ENCODE measurements at places on chromosomes 2 and 18. TPM values are rescaled to one million over a fixed set of nuclear protein-coding genes. Genes with fewer than 3 reads are reported as not detected.

GRCh38 chr2:17272652-17273525 is 245.4 kb downstream of the RAD51AP2 start:
- H3K27ac ChIP-seq: no peak overlapping the region
- no peaks in the 10 kb centered on the region for H3K27me3 ChIP-seq
- H3K4me1 ChIP-seq: no peaks in the 10 kb centered on the region
- no peak for DNase-seq

- no peak for DNase-seq
- H3K4me3 ChIP-seq: no peak overlapping the region
- H3K27ac ChIP-seq: no peak overlapping the region
- no peaks in the 10 kb centered on the region for H3K27me3 ChIP-seq
- no peaks in the 10 kb centered on the region for H3K36me3 ChIP-seq
These were observed 311.1 kb downstream of the NRXN1 start for GRCh38 chr2:50720697-50721315.

DNA sequence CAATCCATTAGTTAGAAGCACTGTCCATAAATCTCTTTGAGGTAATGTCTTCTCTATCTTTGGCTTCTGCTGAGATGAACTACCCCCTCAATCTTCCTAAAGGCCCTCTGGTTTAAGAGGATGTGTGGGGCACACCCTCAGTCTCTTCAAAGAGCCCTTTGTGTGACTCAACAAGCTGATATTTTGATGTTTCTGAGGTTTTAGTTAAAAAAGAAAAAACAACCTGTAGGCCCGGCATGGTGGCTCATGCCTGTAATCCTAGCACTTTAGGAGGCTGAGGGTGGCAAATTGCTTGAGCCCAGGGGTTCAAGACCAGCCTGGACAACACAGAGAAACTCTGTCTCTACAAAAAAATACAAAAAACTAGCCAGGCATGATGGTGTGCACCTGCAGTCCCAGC is 593.5 kb downstream of the TMEM182 start:
- no peaks in the 10 kb centered on the region for H3K4me1 ChIP-seq
- H3K27ac ChIP-seq: no peak overlapping the region
- no peaks in the 10 kb centered on the region for H3K27me3 ChIP-seq

GRCh38 chr2:70921031-70921430 is 14.7 kb upstream of the ATP6V1B1 start:
- H3K4me3 ChIP-seq: no peak overlapping the region
- H3K36me3 ChIP-seq: no peaks in the 10 kb centered on the region
- no peak for DNase-seq

GRCh38 chr2:20326163-20326780 is 24.4 kb downstream of the PUM2 start:
- peaks cover 71% of the 10 kb centered on the region for H3K4me1 ChIP-seq
- H3K36me3 ChIP-seq: peaks cover 39% of the 10 kb centered on the region
- H3K4me3 ChIP-seq: no peak overlapping the region

GRCh38 chr2:151851761-151852160 is 23.5 kb upstream of the ARL5A start:
- DNase-seq: no peak
- no peaks in the 10 kb centered on the region for H3K36me3 ChIP-seq
- no peak overlapping the region for H3K4me3 ChIP-seq
- H3K27me3 ChIP-seq: peaks cover 1% of the 10 kb centered on the region
- H3K4me1 ChIP-seq: no peaks in the 10 kb centered on the region

RUFY4 gene
- total RNA-seq: 1.8 TPM

CHRNG gene
- not detected for total RNA-seq

CYP1B1 gene
- 3.3 TPM for total RNA-seq

DPP4 gene
- total RNA-seq: 30.7 TPM

NEU2 gene
- total RNA-seq: not detected

GAL3ST2 gene
- 0.93 TPM for total RNA-seq

ALPI gene
- not detected for total RNA-seq
